ENCODE measurements at places on chromosomes 7 and 10.
A peak's percentile ranks its signal among the peaks of the same experiment; 100 is the strongest.

- H3K4me3 ChIP-seq, result no peak overlapping the region
- no peaks in the 10 kb centered on the region for H3K27me3 ChIP-seq
- peaks cover 30% of the 10 kb centered on the region for H3K4me1 ChIP-seq
- peak; percentile 88 for DNase-seq
- peaks cover 5% of the 10 kb centered on the region for H3K36me3 ChIP-seq
Observed at GRCh38 chr10:71835671-71836595, 15.1 kb downstream of the PSAP start.

DNA sequence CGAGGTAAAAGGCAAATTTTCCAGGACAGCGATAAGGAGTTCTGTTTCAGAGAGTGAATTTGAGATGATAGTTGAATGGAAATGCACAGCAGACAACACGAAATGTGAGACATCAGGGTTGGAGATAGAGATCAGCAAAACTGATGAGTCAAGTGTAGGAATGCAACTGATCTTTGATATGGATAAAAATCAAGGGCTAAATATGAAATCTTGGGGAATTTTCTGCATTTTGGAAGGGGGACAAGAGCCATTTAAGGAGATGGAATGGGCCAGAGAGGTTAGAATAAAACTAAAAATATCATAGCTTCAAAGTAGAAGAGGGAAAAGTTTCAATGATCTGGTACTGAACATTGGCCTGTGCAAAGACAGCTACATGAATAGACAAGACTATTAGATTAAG lies 11.5 kb downstream of the CISD1 start:
- H3K36me3 ChIP-seq, result peaks cover 2% of the 10 kb centered on the region
- no peaks in the 10 kb centered on the region for H3K27me3 ChIP-seq
- H3K4me1 ChIP-seq, result peaks cover 52% of the 10 kb centered on the region
- H3K27ac ChIP-seq, result peak overlapping the region; percentile 87
- H3K4me3 ChIP-seq, result no peak overlapping the region

DNA sequence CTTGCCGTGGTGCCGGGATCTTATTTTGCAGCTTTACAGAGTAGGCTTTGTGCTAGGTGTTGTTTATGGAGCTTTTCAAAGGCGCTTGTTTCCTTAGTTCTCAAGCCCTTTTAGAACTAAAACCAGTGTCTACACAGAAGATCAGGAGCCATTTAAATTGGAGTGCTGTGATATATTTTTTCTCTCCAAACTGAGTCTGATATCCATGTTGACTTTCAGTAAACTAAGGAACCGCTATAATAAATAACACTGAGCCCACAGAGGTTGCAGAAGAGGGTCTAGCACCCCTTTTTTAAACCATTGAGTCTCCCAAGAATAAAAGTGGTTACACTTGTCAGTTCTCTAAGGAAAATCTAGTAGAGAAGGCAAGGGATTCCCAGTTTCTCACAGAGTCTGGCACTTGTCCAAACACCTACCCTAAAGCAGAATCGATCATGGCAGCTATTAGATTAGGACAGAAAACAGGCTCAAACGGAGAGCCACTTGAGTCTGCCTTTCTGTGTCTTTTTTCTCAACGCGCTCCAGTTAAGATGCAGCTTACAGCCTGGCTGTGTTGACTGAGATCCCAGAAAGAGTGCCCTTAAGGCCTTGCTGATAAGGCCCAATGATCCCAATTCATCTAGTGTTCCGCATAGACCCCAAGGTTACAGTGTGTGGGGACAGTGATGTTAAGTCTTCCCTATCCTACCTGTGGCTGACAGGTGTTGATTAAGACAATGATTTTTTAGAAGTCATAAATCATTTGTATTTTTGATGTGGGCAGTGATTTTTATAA lies 804 bp downstream of the TMEM106B start:
- peak overlapping the region; percentile 87 for H3K4me3 ChIP-seq
- peaks cover 10% of the 10 kb centered on the region for H3K4me1 ChIP-seq
- H3K27ac ChIP-seq, result peak overlapping the region; percentile 53

DNA sequence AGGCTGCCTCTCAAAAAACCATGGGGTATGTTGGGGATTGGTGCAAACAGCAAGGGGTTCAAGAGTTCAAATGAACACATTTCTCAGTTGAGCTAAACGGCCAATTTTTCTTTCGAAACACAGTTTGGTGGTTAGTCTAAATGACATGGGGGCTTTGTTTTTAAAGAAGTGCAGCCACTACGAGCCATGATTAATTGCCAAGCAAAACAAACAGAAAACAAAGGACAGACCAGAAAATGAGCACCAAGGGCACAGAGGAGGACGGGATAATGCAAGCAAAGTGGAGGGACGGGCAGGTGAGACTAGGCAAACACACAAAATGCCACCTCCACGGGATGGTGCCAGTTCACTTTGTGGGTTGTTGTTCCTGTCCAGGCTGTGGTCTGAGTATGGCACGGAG lies 64.5 kb upstream of the PDLIM1 start:
- no peak overlapping the region for H3K4me3 ChIP-seq
- H3K27ac ChIP-seq, result no peak overlapping the region
- no peaks in the 10 kb centered on the region for H3K27me3 ChIP-seq

GRCh38 chr7:7175075-7175695 lies 7.2 kb upstream of the C1GALT1 start:
- no peak for DNase-seq
- peaks cover 20% of the 10 kb centered on the region for H3K4me1 ChIP-seq
- H3K36me3 ChIP-seq, result no peaks in the 10 kb centered on the region
- no peak overlapping the region for H3K27ac ChIP-seq
- no peaks in the 10 kb centered on the region for H3K27me3 ChIP-seq

DNA sequence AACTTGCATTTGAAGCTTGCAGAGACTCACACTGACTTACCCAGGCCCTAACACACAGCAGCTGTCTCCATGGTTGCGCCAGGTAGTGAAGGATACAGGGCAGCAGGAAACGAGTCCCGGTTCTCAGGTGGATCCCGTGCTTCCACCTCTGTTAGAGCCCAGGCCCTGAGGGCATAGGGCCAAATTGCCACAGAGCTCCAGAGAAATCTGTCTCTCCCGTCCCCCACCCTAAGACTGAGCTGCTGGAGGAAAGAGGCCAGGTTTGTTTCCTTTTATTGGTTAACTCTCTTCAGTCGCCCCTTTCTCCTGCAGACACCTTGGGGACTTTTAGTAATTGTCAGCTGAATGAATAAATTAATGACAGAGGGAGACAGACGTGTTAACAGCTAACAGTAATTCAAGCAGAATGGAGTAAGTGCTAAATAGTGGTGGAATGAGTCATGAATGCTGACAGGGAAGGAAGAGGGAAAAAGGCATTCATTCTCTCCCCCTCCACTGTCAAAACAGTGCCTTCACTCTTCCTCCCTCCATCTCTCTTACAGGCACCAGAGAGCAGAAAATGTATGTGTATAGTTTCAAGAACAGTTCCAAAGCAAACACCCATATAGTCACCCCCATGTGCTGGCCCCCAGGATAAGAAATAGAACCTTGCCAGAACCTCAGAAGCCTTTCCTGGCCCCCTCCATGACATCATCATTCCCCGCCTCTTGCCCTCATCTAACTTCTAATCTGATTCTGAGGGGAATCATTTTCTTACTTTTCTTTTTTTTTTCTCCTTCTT lies 16.8 kb upstream of the DLG5 start:
- no peak overlapping the region for H3K4me3 ChIP-seq
- no peaks in the 10 kb centered on the region for H3K27me3 ChIP-seq
- peaks cover 6% of the 10 kb centered on the region for H3K4me1 ChIP-seq
- H3K27ac ChIP-seq, result no peak overlapping the region
- peak; percentile 69 for DNase-seq

GRCh38 chr7:48466713-48467112 lies 295.5 kb downstream of the ABCA13 start:
- no peaks in the 10 kb centered on the region for H3K27me3 ChIP-seq
- no peaks in the 10 kb centered on the region for H3K4me1 ChIP-seq
- DNase-seq, result no peak
- no peaks in the 10 kb centered on the region for H3K36me3 ChIP-seq
- no peak overlapping the region for H3K27ac ChIP-seq

GRCh38 chr10:33073641-33074415 lies 115.8 kb upstream of the ITGB1 start:
- DNase-seq, result no peak
- H3K4me3 ChIP-seq, result no peak overlapping the region
- no peak overlapping the region for H3K27ac ChIP-seq
- no peaks in the 10 kb centered on the region for H3K27me3 ChIP-seq
- no peaks in the 10 kb centered on the region for H3K4me1 ChIP-seq

GRCh38 chr10:78581133-78581694 lies 487.6 kb upstream of the ZMIZ1 start:
- no peaks in the 10 kb centered on the region for H3K4me1 ChIP-seq
- H3K27ac ChIP-seq, result no peak overlapping the region
- no peak overlapping the region for H3K4me3 ChIP-seq
- no peak for DNase-seq
